Stomach (tissue), 19 donors: ENCODE measurements at places on chromosomes 2 and 18. TPM values are rescaled to one million over a fixed set of nuclear protein-coding genes. Genes with fewer than 3 reads are reported as not detected.

GRCh38 chr18:41395695-41396094 lies 559.3 kb upstream of the PIK3C3 start:
- H3K27ac ChIP-seq = no peak overlapping the region
- no peaks in the 10 kb centered on the region for H3K27me3 ChIP-seq

- H3K4me3 ChIP-seq = no peak overlapping the region
- peaks cover 27% of the 10 kb centered on the region for H3K4me1 ChIP-seq
- H3K27ac ChIP-seq = peak overlapping the region; percentile 71
- H3K27me3 ChIP-seq = no peaks in the 10 kb centered on the region
Observed at GRCh38 chr2:237661270-237661669, 33.9 kb downstream of the LRRFIP1 start.

GRCh38 chr18:35343488-35343935 lies 708 bp downstream of the ZNF24 start:
- H3K36me3 ChIP-seq = peaks cover 25% of the 10 kb centered on the region
- peak overlapping the region; percentile 75 for H3K4me3 ChIP-seq
- peak overlapping the region; percentile 99 for H3K27ac ChIP-seq
- no peak for DNase-seq
- no peaks in the 10 kb centered on the region for H3K27me3 ChIP-seq

- H3K4me1 ChIP-seq = no peaks in the 10 kb centered on the region
- H3K27ac ChIP-seq = no peak overlapping the region
- H3K27me3 ChIP-seq = no peaks in the 10 kb centered on the region
- DNase-seq = no peak
Observed at GRCh38 chr18:77560341-77560992, 310.8 kb downstream of the GALR1 start.

DNA sequence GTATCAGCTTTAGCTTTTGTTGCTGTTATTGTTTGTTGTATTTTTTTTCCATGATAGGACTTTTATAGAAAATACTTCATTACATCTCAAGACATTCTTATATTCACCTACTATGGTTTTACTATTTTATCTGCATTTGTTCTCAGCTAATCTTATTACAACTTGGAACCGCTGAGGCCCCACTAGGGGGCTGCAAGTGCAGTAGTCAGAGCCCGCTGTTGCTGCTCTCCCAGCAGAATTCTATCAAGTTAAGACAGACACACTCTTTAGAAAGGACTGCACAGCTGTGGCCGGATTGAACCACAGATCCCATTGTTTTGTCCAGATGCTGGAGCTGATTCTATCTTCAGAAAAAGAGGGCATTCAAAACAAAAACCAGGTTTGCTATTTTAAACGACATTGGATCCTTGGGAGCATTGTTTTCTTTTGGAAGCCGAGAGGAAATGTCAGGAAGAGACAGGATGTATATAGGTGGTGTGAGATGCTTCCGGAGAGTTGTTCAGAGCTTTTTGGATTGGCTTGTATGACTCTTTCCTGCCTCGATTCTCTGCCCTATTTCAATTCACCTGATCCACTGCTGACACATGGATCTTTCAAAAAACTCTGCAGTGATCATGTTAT lies 105.7 kb upstream of the GAREM1 start:
- H3K4me3 ChIP-seq = no peak overlapping the region
- H3K27me3 ChIP-seq = no peaks in the 10 kb centered on the region
- H3K36me3 ChIP-seq = no peaks in the 10 kb centered on the region

GRCh38 chr2:173355132-173355865 lies 627 bp downstream of the CDCA7 start:
- peak; percentile 31 for DNase-seq
- no peaks in the 10 kb centered on the region for H3K27me3 ChIP-seq
- peak overlapping the region; percentile 73 for H3K27ac ChIP-seq
- H3K4me1 ChIP-seq = peaks cover 30% of the 10 kb centered on the region

- H3K4me1 ChIP-seq = peaks cover 6% of the 10 kb centered on the region
- peak overlapping the region; percentile 22 for H3K27ac ChIP-seq
- H3K4me3 ChIP-seq = no peak overlapping the region
Observed at GRCh38 chr2:196331143-196331542, 159.8 kb upstream of the STK17B start.

GRCh38 chr2:69086466-69086865 lies 73.5 kb downstream of the ANTXR1 start:
- peaks cover 21% of the 10 kb centered on the region for H3K4me1 ChIP-seq
- no peak overlapping the region for H3K4me3 ChIP-seq
- H3K36me3 ChIP-seq = no peaks in the 10 kb centered on the region
- no peaks in the 10 kb centered on the region for H3K27me3 ChIP-seq
- DNase-seq = no peak

GRCh38 chr18:47969816-47970215 lies 39.4 kb upstream of the SMAD2 start:
- no peak for DNase-seq
- no peaks in the 10 kb centered on the region for H3K36me3 ChIP-seq
- H3K4me1 ChIP-seq = peaks cover 18% of the 10 kb centered on the region
- no peak overlapping the region for H3K27ac ChIP-seq

- no peaks in the 10 kb centered on the region for H3K27me3 ChIP-seq
- H3K36me3 ChIP-seq = no peaks in the 10 kb centered on the region
- no peak for DNase-seq
- H3K27ac ChIP-seq = no peak overlapping the region
- H3K4me1 ChIP-seq = no peaks in the 10 kb centered on the region
Observed at GRCh38 chr2:44533508-44533907, 171.8 kb downstream of the CAMKMT start.

DNA sequence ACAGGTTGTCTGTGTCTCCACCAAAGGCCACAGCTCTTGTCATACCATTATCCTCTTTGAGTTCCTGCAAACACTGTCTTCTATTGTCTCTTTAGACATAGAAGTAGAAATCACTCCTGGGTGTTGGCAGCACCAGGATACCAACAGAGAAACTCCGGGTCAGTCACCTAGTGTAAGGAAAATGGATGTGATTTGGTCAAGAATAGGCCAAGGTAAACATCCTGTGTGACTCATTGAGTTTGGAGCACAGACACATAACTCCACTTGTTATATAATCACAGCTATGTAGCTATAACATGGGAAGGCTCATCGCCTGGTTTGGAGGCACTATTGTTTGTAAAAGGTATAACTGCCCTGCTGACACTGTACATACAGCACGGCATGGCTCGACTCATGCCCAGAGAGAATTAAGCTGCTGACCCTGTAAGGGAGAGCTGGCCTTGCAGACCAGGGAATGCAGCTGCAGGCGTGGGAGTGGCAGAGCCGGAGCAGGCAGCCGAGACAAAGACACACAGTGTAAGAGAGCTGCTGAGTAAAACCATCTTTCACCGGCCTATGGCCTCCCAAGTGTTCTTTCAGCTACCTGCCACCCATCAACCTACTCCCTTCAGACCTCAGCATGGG lies 3.4 kb upstream of the TXNL1 start:
- no peaks in the 10 kb centered on the region for H3K36me3 ChIP-seq
- no peak for DNase-seq

DNA sequence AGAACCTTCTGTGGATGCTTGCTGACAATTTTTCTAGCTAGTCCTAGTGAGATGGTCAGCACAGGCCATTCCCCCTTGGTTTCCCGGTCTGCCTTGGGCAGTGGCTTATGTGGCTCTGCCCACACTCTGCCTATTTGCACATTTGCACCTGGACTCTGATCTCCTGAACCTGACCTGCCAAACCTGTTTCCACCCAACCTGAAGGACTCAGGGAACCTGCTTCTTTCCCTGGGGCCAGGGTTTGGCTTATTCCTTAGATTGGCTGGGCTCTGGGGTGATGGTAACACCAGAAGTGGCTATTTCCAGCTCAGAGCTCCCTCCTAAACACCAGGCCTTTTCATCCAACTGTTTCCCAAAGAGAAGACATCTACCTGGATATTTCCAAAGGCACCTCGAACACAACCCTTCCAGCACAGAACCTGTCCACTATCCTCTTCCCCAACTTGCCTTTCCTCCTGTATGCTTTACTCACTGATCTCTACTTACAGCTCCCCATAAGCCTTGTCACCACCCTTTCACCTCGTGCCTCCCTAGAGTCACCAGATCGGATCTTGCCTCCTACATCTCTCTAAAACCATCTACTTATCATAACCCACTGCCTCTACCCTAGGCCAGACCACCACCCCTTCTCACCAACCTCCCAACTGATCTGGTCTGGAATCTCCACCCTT lies 5.8 kb upstream of the MTA3 start:
- no peaks in the 10 kb centered on the region for H3K27me3 ChIP-seq
- H3K36me3 ChIP-seq = no peaks in the 10 kb centered on the region
- DNase-seq = peak; percentile 86
- no peak overlapping the region for H3K4me3 ChIP-seq
- H3K4me1 ChIP-seq = peaks cover 13% of the 10 kb centered on the region
- H3K27ac ChIP-seq = peak overlapping the region; percentile 79

DNA sequence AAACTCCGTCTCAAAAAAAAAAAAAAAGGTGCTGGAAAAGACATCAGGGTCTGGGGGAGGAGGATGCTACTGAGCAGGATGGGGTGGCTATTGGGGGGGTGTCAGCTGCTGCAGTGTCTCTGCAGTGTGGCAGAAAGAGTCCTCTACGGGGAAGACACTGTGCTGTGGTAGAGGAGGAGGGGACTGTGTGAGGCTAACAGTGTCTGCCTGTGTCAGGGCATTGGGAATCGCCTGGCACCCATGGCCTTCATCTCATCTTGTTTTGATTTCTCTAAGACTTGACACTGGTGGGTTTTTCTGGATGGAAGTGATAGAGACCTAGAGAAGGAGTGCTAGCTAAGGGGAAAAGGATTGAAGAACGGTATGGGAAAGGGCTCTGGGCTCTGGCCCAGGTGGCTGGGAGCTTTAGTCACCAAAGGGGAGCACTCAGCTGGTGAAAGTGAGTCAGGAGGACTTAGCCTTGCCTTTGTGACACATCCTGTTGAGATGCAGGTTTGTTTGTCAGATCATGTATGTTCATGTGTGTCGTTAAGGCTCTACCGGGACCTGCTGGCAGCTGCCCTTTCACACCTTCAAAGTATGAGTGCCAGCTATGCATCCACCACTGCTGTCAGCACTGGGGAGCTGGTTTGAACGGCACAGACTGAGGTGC lies 58.0 kb downstream of the FARP2 start:
- DNase-seq = no peak
- no peaks in the 10 kb centered on the region for H3K27me3 ChIP-seq
- no peak overlapping the region for H3K27ac ChIP-seq
- no peaks in the 10 kb centered on the region for H3K4me1 ChIP-seq

DNA sequence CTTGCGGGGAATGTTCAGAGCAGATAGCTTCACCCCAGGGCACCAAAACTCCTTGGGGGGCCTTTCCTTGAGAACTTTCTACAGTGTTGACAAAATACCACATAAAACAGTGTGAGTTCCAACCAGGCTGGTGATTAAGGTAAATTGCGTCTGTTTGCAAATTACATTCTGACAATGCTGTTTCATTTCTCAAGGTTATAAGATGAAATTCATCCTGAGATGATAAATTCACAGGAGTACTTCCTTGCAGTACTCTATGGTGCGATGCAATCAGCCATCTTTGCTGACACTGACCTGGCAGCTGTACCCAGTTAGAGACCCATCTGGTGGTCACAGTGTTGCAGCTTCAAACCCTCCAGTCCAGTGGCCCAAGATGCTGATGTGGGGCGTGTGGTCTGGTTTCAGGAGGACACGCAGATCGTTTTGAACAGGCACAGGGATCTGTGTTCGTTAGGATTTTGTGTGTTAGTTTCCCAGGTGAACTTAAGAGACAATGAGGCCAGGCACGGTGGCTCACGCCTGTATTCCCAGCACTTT lies 99.5 kb upstream of the SLC66A3 start:
- H3K36me3 ChIP-seq = no peaks in the 10 kb centered on the region
- DNase-seq = no peak
- H3K27me3 ChIP-seq = peaks cover 5% of the 10 kb centered on the region
- no peaks in the 10 kb centered on the region for H3K4me1 ChIP-seq
- H3K4me3 ChIP-seq = no peak overlapping the region

- no peaks in the 10 kb centered on the region for H3K27me3 ChIP-seq
- DNase-seq = peak; percentile 30
- no peak overlapping the region for H3K4me3 ChIP-seq
- H3K36me3 ChIP-seq = no peaks in the 10 kb centered on the region
- H3K27ac ChIP-seq = peak overlapping the region; percentile 67
Observed at GRCh38 chr18:74197705-74198341, 49.5 kb downstream of the TIMM21 start.

GRCh38 chr2:187429989-187430388 lies 18.1 kb downstream of the CALCRL start:
- no peak for DNase-seq
- no peak overlapping the region for H3K4me3 ChIP-seq
- no peaks in the 10 kb centered on the region for H3K4me1 ChIP-seq
- H3K27me3 ChIP-seq = no peaks in the 10 kb centered on the region

DNA sequence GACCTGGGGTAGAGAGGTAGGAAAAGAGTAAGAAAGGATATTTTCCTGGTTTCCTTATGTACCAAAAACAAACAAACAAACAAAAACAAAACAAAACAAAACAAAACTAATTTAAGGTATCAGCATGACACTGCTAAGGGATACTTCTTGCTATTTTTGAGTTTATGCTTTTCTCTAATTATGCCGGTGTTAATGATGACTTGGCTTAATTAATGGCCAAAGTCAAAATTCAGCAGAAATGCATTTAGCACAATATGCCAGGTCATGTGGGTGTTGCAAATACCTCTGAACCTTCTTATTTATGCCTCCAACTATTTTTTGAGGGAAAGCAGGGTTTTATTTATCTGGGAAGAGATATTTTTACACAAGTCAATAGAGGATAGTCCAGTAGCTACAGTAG lies 3.2 kb upstream of the CHST9 start:
- DNase-seq = no peak
- no peak overlapping the region for H3K27ac ChIP-seq
- H3K4me3 ChIP-seq = no peak overlapping the region
- peaks cover 17% of the 10 kb centered on the region for H3K4me1 ChIP-seq

GRCh38 chr2:237983922-237984321 lies 17.1 kb downstream of the UBE2F start:
- H3K36me3 ChIP-seq = peaks cover 3% of the 10 kb centered on the region
- H3K27me3 ChIP-seq = no peaks in the 10 kb centered on the region
- DNase-seq = no peak
- H3K4me3 ChIP-seq = no peak overlapping the region
- H3K4me1 ChIP-seq = peaks cover 25% of the 10 kb centered on the region
- no peak overlapping the region for H3K27ac ChIP-seq

DNA sequence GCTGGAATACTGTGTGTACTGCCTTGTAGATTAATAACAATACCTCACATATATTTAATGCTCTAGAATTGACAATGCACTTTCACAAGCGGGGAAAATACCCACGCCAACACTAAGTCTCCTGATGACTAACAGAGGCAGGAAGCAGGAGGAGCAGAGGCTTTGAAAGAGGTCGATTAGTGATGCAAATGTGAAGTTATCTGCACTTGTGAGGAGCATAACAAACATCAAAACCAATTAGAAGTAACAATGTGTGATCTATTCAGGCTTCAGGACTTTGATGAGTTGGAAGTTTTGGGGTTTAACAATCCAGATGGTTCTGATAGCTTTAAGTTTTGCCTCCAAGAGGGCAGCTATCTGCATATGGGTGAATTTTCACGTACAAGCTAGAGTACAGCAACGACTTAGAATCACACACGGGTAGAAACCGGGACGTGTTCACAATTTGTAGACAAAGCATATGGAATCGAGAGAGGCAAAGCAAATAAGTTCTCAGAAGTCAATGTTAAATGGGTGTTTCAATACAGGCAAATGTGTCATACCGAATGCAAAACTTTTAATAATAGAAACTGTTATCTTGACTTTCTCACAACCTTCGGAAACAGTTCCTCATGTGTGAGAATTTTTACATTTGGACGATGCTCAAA lies 114.5 kb downstream of the METTL8 start:
- no peaks in the 10 kb centered on the region for H3K27me3 ChIP-seq
- DNase-seq = no peak
- H3K36me3 ChIP-seq = peaks cover 6% of the 10 kb centered on the region
- no peak overlapping the region for H3K27ac ChIP-seq
- no peak overlapping the region for H3K4me3 ChIP-seq
- no peaks in the 10 kb centered on the region for H3K4me1 ChIP-seq

The ASB18 gene
- not detected for total RNA-seq

The RFTN2 gene
- total RNA-seq = 13.3 TPM

The SCN7A gene
- total RNA-seq = 40.8 TPM

The SP140 gene
- total RNA-seq = 2.0 TPM

The TCF23 gene
- total RNA-seq = not detected

The CHPF gene
- total RNA-seq = 119 TPM

The IL1F10 gene
- not detected for total RNA-seq
